Natural killer cell (primary cell): ENCODE measurements at places on chromosomes 12 and 14. TPM values are rescaled to one million over a fixed set of nuclear protein-coding genes. Genes with fewer than 3 reads are reported as not detected.
A peak's percentile ranks its signal among the peaks of the same experiment; 100 is the strongest.

PLCZ1 gene
- not detected for total RNA-seq

GRCh38 chr12:68356060-68356695, 24.0 kb upstream of the MDM1 start:
- no peak for DNase-seq

GRCh38 chr14:63478437-63478852, 64.7 kb downstream of the PPP2R5E start:
- no peak for DNase-seq

ACOT6 gene
- not detected for total RNA-seq

DNA sequence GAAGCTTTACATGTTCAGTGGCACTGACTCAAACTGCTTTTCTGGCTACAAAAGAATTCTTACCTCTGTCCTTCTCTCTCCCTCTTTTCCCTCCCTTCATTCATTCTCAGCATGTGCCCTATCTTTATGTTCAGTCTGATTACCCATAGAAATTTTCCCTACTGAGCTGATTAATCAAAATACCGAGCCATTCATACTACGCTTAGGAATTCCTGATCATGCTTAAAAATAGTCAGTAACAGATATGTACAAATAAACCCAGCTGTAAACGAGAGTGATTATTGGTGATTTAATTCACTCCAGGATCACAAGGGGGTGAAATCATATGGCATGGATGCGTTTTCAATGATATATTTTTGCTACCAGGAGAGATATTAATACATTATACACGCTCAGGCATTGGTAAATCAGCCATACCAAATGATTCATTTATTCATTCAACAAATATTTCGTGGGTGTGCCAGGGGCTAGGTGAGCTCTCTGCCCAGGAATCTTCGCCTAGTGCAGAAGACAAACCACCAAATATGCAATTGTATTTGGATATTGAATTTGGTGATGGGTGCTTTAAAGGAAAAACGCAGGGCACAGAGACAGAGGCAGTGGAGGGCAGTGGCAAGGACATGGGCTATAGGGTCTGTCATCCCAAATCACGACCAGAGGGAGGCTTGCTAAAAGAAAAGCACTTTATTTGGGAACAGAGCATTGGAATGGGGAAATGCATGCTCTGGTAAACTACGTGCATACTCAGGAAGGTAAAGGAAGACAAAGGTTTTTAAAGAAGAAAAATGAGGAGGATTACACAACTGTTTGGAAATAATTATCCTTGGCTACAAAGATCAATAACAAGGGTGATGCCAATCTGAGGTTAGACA, 13.9 kb upstream of the VRK1 start:
- no peak for DNase-seq

SMARCD1 gene
- total RNA-seq: 81.3 TPM

- DNase-seq: no peak
These were observed 138.1 kb upstream of the BMP4 start for GRCh38 chr14:54094765-54095164.

DNA sequence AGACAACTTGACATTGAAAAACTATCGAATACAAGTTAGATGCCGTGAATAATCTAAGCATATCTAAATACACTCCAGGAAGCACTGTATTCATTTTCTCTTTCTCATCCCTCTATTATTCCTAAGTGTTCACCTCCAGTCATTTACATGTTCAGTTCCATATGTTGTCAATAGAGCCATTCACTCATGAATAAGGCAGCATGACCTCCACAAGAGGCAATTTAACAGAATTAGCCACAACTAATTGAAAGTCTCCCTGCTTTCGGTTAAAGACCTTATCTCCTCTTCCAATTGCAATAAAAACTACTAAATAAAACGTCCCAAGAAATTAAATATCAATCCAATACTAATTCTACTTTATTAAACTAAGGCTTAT, 1.8 kb downstream of the LRIG3 start:
- DNase-seq: no peak

DNA sequence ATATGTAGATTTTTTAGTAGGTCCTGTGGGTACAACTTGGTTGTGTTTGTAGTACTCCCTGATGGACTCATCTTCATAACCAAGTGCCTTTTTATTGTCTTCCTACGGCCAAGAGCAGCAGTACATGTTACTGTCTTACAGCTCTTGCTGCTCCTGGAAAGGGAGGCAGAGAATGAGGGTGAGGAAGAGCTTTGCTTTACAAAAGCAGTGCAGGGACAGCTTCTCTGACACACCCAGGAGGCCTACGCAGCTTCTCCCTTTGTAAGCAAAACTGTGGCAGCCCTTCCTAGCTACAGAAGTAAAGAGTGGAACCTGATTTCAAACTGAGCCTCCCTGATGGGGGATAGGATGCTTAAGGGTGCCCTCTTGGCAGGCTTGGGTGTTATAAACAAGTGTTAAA, 18.6 kb downstream of the MYRFL start:
- DNase-seq: no peak

- no peak for DNase-seq
These were observed 12.7 kb upstream of the PRB2 start for GRCh38 chr12:11408096-11408495.

SIRT4 gene
- 2.0 TPM for total RNA-seq

DNA sequence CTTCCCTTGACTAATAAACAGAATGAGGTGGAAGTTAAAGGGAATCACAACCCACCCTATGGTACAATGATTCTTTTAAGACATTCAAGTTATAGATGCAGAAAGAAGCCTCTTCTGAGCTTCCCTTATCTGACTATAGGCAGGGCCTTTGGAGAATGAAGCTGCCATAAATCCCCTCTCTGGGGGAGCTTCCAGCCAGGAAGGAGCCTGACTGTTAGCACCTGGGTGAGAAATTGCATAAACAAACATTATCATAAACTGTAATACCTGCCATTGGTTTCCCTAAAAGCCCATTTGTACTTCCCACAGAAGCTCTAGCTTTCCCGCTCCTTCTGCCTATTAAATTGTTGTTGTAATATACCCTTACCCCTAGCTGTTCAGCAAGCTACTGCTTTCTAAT, 81.3 kb upstream of the RESF1 start:
- DNase-seq: no peak

DNA sequence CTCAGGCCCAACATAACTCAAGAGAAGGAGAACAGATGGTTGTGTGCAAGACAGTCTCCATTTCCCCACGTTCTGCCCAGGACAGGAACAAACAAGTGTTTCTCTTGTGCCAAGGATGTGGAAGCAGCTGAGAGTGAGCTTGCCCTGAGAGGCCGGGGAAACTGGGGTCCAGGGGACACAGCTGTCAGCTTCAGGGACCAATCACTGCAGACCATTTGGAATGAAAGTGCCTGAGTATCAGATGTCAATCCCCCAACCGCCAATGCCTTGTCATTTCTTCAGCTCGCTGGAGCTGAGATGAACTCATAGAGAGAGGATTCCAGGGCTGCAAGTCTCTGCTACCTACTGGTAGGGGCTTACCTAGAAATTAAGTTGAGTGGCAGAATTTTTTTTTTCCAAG, 71.9 kb upstream of the METAP2 start:
- no peak for DNase-seq

DNA sequence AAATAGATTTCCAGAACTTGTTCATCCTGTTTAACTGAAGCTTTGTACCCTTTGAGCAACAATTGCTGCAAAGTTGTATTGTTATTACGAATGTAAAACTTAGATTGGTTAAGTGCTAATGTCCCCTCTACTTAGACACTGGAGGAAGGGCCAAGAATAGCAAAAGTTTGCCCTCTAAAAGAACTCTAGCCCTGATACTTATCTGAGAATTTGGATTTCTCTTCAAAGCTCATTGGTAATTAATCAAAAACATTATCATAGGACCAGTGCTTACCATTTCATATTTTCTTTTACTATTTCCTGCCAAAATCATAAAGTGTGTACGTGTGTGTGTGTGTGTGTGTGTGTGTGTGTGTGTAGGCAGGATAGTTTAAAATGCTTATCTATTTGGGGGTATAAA, 58.2 kb downstream of the LMNTD1 start:
- DNase-seq: no peak

ACOT4 gene
- 2.6 TPM for total RNA-seq

- no peak for DNase-seq
These were observed 13.7 kb upstream of the SIX1 start for GRCh38 chr14:60662982-60663381.

- DNase-seq: peak; percentile 74
These were observed 16.9 kb downstream of the OR6S1 start for GRCh38 chr14:20624495-20625070.

MDGA2 gene
- total RNA-seq: not detected

DNA sequence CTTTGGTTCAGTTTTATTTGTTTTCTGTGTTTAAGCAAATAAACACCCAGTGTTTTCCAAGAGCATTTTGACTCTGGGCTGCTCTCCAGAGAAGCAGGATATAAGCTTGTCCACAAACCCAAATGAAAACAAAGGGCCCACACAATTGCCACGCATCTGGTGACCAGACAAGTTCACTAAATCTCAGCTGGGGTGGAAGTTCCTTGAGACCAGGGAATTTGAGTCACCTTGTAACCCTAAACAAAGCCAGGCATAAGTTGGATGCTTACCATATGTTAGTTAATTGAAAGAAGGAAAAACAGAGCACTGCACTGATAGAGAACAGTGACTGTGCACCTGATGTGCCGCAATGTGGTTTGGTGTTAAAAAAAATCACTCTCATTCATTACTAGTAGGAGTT, 1.6 kb upstream of the TXNRD1 start:
- no peak for DNase-seq

GRCh38 chr14:71089971-71090370, 182.7 kb downstream of the PCNX1 start:
- DNase-seq: no peak

DNA sequence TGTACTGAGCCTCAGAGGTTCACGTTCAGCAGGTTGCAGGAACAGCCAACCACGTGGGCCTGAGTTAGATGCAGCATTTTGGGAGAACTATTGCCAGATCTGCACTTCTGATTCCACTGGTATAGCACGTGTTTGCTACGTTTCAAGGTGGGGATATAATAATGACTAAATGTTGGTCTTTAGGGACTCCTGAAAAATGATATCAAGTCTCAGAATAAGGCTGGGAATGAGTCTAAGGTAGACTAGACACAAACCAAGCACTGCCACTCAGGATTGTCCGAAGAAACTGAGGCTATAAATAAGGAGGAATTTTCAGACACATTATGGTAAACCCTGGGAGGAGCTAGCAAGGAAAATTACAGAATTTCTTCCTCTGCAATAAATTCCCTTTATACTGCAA, 98.1 kb downstream of the ESR2 start:
- no peak for DNase-seq

TNS2 gene
- 1.0 TPM for total RNA-seq

GRCh38 chr14:37013078-37013477, 159.3 kb downstream of the SLC25A21 start:
- no peak for DNase-seq

DNA sequence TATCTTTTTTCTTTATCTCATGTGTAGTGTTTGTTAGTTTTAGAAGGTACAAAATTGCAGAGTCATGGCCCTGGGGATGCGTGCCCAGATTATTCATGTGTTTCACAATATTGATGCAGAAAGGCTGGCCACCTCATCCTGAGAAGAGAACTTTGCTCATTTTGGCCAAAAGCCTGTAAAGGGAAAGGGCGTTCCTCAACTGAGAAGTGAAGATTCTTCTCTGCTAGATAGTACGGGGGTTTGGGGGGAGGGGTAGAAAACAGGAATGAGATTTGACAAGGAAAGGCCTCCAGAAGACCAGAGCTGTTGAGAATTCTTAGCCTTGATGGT, 1.7 kb downstream of the MGST1 start:
- DNase-seq: no peak

DNA sequence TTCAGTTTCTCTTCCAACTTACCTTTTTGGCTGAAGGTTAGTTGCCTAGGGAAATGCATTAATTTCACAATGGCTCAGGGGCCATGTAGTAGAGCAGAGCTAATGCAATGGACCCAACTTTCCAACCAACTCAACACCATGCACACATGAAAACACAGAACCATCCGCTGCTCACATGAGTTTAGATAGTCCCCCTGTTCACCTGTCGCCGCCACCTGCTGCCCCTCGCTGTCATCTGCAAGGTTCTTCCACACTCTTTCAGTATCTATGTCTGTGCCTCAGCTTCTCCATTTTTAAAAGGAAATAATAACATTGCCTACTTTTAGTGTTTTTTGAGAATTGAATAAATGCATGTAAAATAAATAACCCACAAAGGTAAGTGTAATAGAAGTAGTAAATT, 585.6 kb downstream of the ETNK1 start:
- no peak for DNase-seq

DNA sequence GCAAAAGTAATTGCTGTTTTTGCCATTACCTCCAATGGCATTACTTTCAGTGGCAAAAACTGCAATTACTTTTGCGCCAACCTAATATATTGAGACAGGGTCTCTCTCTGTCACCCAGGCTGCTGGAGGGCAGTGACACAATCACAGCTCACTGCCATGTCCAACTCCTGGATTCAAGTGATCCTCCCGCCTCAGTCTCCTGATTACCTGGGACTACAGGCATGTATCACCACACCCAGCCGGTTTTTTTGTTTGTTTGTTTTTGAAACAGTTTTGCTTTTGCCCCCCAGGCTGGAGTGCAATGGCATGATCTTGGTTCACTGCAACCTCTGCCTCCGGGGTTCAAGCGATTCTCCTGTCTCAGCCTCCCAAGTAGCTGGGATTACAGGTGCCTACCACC, 15.7 kb upstream of the KDM2B start:
- DNase-seq: no peak

DNA sequence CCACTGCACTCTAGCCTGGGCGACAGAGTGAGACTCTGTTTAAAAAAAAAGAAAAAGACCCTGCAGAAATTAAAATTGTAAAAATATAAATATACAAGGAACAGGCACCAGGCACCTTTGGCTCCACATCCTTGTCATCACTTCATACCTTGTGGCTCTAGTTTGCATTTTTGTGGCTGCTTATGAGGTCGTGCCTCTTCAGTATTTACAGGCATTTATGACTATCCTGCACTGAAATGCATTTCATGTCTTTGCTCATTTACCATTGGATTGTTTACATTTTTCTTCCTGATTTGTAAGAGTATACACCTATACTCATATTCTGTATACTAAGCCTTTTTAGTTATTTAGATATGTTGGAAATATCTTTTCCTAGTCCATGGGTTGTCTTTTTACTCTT, 20.1 kb downstream of the BICD1 start:
- DNase-seq: no peak

- DNase-seq: no peak
These were observed 7.1 kb upstream of the EP400 start for GRCh38 chr12:131942671-131943070.

DNA sequence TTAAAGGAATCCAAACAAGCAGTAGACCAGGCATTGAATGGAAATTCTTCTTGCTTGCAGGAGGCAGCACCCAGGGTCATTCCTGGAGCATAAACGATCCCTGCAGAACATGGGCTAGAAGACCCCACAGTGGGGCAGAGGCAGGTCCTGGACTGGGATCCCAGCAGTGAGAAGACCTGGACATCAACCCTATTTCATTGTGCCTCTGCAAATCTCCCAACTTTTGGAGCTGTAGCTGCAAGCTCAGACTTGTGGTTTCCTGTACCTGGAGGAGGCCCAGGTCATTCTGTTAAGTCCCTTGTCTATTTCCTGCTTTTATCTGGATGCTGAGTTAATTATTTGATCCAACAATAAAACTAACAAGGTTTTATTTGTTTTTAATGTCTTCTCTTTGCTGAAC, 61.7 kb downstream of the CALM1 start:
- no peak for DNase-seq

SDR9C7 gene
- not detected for total RNA-seq

- DNase-seq: no peak
These were observed 162.2 kb downstream of the DIO2 start for GRCh38 chr14:80049055-80049454.

- no peak for DNase-seq
These were observed 74.2 kb downstream of the DNAH10 start for GRCh38 chr12:123836292-123836691.

LALBA gene
- total RNA-seq: not detected

- DNase-seq: no peak
These were observed 715 bp downstream of the KLRC4 start for GRCh38 chr12:10408842-10409241.
